ENCODE measurements at places on chromosomes 1 and 21. TPM values are rescaled to one million over a fixed set of nuclear protein-coding genes. Genes with fewer than 3 reads are reported as not detected.

DNA sequence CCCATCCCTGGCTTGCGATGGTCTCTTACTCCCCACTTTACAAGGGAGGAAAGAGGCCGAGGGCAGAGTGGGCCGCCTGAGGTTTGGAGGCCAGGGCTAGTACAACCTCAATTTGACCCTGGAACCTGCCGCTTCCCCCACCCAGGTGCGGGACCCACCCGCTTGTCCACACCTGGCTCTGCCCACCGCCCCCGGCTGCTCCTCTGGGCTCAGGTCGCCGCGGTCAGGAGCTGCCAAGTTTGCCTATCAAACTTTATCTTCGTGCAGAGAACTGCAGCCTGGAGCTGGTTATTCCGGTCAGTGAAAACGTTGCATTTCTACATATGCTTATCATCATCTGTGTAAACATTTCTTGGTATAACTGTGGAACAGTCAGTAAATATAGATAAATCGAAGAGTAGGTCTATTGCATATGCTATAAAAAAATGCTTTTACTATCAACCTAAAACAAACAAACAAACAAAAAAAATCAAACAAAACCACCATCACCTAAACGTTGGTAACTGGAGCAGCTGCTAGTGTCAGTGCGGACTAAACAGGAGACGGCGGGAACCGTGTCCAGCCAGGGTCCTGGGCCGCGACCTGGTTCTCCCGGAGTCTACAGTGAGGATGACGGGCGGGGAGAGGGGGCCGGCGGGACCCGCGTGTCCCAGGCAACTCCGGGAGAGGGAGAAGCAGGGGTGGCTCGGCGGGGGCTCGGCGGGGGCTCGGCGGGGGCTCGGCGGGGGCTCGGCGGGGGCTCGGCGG is 906 bp upstream of the ADARB1 start:
- H3K27ac ChIP-seq: peak overlapping the region; percentile 87
- peaks cover 28% of the 10 kb centered on the region for H3K4me1 ChIP-seq
- no peaks in the 10 kb centered on the region for H3K36me3 ChIP-seq
- peak overlapping the region; percentile 37 for H3K4me3 ChIP-seq
- no peak for DNase-seq
- H3K27me3 ChIP-seq: no peaks in the 10 kb centered on the region

DNA sequence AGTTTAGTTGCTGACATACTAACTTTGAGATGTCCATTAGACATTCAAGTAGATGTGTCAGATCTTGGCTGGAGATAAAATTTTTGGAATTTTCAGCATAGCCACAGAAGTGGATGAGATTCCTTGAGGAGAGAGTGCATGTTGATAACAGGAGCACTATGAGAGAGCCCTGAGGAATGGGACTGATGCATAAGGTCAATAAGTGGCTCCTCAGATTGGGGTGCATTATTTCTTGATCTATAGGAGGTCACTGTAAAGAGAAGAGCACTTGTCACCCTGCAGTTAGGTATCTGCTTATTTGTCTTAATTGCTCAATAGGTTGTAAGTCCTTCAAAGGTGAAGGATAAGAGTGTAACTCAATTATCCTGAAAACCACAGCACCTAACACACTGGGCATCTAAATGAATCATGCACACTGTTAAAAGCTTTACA is 52.0 kb upstream of the TACSTD2 start:
- H3K27me3 ChIP-seq: no peaks in the 10 kb centered on the region
- DNase-seq: no peak
- H3K4me3 ChIP-seq: no peak overlapping the region
- no peaks in the 10 kb centered on the region for H3K4me1 ChIP-seq
- H3K36me3 ChIP-seq: no peaks in the 10 kb centered on the region

- no peaks in the 10 kb centered on the region for H3K27me3 ChIP-seq
- peak overlapping the region; percentile 83 for H3K27ac ChIP-seq
- no peak for DNase-seq
- H3K4me1 ChIP-seq: peaks cover 27% of the 10 kb centered on the region
Measured at GRCh38 chr1:224358237-224358636, 1.6 kb downstream of the CNIH4 start.

GRCh38 chr1:203563291-203563690 is 63.3 kb upstream of the ATP2B4 start:
- no peak overlapping the region for H3K27ac ChIP-seq
- no peaks in the 10 kb centered on the region for H3K36me3 ChIP-seq
- H3K27me3 ChIP-seq: no peaks in the 10 kb centered on the region
- H3K4me3 ChIP-seq: no peak overlapping the region
- no peaks in the 10 kb centered on the region for H3K4me1 ChIP-seq

DNA sequence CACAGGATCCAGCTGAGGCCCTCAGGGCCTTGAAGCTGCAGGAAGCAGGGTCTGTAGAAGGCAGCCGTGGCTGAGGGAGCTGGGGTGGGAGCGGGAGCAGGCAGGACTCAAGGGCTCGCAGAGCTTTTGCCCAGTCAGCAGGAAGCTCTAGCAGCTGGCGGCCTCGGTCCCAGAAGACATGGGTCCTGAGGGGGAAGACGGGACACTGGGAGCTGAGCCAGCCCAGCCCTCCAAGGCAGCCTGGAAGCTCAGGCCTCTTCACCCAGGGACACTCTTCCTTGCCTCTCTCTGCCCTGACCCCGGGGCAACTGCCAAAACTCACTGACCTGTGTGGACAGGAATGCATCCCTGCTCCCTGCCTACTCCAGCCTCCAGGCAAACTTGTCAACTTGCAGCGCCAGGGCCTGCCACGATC is 8.9 kb downstream of the ADGRB2 start:
- no peak for DNase-seq
- H3K27ac ChIP-seq: no peak overlapping the region
- H3K27me3 ChIP-seq: no peaks in the 10 kb centered on the region

DNA sequence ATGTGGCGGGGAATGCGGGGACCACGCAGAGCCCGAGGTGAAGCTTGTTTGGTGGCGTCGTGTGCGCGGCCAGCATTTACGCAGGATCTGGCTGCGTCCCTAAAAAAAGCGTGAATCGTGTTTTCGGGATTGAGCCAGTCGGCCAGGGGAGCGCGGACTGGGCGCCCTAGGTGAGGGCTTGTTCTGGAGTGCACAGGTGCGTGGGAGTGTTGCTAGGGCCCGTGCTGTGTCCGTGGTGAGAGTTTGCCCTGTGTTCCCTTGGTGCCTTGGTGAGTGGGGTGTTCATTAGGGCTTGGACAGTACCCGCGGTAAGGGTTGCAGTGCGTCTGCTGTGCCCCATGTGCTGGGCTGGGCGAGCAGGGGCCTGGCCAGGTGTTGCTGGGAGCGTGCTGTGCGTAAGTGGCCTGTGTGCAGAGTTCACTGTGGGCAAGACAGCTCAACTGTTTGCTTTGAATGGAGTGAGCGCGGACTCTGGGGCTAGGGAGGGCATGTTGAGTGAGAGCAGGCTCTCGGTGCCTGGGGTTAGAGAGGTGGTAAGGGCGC is 673 bp downstream of the CD46 start:
- no peaks in the 10 kb centered on the region for H3K27me3 ChIP-seq
- peak overlapping the region; percentile 90 for H3K27ac ChIP-seq
- peak overlapping the region; percentile 92 for H3K4me3 ChIP-seq
- H3K4me1 ChIP-seq: peaks cover 50% of the 10 kb centered on the region
- peaks cover 11% of the 10 kb centered on the region for H3K36me3 ChIP-seq

GRCh38 chr1:119981496-119981895 is 85.2 kb upstream of the ADAM30 start:
- no peaks in the 10 kb centered on the region for H3K27me3 ChIP-seq
- no peaks in the 10 kb centered on the region for H3K4me1 ChIP-seq
- no peaks in the 10 kb centered on the region for H3K36me3 ChIP-seq
- no peak for DNase-seq

DNA sequence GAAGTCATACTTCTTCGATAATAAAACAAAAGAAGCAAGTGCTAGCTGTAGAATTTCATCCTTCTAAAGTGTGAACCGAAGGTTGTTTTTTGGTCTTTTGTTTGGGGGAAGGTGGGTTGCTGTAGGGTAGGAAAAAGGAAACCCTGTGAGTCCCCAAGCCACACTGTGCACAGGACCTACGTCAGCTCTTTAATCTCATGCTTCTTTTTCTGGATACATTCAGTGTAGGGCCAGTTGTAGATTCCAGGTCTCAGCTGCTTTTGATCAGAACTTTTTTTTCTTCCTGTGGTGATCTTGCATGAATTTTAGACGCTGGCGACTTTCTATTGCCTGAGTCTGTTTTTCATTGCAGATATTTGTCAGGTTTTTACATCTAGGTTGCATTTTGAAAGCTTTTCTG is 40.2 kb downstream of the BCL9 start:
- H3K27ac ChIP-seq: no peak overlapping the region
- H3K27me3 ChIP-seq: no peaks in the 10 kb centered on the region
- no peak for DNase-seq
- no peak overlapping the region for H3K4me3 ChIP-seq
- no peaks in the 10 kb centered on the region for H3K36me3 ChIP-seq

DNA sequence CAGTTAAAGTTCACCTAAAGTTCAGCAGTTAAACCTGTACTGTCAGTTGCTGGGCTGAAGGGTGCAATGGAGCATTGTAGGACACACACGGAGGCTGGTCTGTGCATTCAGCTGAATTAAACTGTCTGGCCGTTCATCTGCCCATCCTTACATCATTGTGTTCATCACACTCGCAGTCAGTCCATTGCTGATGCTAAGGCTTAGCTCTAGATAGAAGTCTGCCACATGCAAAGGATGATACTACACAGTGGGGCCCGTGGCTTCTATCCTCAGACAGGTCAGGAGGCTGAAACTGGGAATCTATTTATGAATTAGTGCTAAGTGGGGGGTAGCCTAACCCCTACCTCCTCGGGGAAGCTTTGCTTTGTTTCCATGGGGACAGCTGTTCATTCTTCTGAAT is 60.4 kb downstream of the CNIH3 start:
- H3K4me1 ChIP-seq: no peaks in the 10 kb centered on the region
- H3K36me3 ChIP-seq: no peaks in the 10 kb centered on the region
- no peaks in the 10 kb centered on the region for H3K27me3 ChIP-seq
- DNase-seq: no peak
- no peak overlapping the region for H3K4me3 ChIP-seq

DNA sequence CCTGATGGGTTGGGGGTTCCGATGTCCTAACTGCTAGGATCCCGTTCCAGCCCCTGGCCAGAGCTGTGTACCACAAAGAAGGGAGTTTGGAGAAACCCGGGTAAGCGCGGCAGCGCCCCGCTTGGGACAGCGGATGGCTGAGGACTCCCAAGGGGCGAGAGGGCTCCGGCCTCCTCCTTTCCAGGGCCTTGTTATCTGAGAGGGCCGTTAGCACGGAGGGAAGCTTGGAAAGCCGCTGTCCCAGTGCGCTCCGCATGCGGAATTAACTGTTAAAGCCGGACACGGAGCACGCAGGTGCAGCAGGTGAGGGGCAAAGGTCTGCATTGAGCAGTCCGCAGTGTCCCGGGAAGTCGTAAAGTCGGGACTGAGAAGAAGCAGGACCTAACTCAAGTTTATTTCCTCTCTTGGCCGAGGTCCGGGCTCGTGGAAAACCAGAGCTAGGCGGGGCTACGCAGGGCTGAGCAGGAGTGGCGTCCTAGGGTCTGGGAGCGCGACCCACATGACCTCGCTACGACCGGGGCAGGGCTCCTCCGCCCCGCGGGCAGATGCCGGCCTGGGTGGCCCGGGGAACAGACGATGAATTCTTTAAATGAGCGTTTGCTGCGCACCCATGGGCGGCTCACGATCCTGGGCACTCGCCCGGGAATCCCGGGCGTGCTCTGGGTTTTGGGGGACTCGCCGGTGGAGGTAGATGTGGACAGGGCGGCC is 4.5 kb downstream of the LHX4 start:
- H3K27me3 ChIP-seq: peaks cover 26% of the 10 kb centered on the region
- no peaks in the 10 kb centered on the region for H3K36me3 ChIP-seq
- H3K4me3 ChIP-seq: no peak overlapping the region
- H3K27ac ChIP-seq: no peak overlapping the region
- no peak for DNase-seq

DNA sequence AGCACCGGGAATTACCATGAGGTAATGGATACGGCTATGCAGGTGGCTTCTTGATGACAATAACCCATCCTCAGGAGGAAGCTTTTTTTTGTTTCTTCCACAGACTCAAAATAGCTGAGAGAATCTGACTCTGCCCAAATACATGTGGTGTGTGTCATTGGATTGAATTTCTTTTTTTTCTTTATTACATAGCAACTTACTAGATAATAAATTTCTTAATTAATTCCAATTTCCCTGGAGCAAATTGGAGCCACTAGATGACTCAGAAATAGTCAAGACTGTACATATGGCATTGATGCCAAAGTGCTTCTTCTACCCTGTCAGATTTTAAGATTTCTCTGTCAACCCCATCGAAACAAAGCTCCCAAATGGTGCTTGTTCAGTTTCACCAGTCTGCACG is 42.7 kb downstream of the L1TD1 start:
- no peaks in the 10 kb centered on the region for H3K36me3 ChIP-seq
- no peak overlapping the region for H3K27ac ChIP-seq
- H3K4me3 ChIP-seq: no peak overlapping the region

DNA sequence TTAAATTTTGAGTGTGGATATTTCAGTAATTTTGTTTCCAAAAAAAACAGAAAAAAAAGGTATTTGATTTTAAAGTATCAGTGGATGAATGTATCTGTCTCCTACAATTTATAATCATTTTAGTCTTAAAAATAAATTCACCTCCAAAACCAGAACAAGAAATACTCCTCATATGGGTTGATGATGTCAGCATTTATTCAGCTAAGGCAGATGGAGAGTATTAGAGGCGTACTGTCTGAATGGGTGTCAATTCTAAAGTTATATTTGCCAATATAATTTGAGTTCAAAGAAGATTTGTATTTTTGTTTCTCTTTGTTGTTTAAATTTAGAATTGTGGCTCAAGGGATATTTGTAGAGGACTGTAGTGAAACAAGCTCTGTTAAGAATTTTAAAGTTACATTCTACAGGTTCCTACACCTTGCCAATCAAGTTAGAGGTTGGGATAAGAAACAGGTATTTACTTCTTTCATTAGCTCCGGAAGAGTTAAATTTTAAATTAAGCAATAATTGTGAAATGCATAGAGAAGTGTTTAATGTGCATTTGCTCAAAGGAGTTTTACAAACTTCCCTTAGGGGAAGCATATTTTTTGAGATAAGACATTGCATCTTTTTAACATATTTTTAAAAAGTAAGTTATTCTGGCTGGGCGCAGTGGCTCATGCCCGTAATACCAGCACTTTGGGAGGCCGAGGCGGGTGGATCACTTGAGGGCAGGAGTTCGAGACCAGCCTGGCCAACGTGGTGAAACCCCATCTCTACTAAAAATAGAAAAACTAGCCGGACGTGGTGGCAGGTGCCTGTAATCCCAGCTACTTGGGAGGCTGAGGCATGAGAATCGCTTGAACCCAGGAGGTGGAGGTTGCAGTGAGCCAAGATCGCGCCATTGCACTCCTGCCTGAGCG is 1.2 kb downstream of the PLA2G4A start:
- no peak overlapping the region for H3K27ac ChIP-seq
- H3K4me1 ChIP-seq: no peaks in the 10 kb centered on the region
- peaks cover 8% of the 10 kb centered on the region for H3K27me3 ChIP-seq
- no peak overlapping the region for H3K4me3 ChIP-seq

- H3K36me3 ChIP-seq: no peaks in the 10 kb centered on the region
- peak overlapping the region; percentile 6 for H3K4me3 ChIP-seq
- H3K27ac ChIP-seq: no peak overlapping the region
- DNase-seq: no peak
Measured at GRCh38 chr1:4711416-4712275, 57.2 kb downstream of the AJAP1 start.

- H3K4me3 ChIP-seq: no peak overlapping the region
- H3K27ac ChIP-seq: no peak overlapping the region
- DNase-seq: no peak
Measured at GRCh38 chr1:116261227-116261626, 111.8 kb upstream of the ATP1A1 start.

GRCh38 chr21:36499578-36500471 is 19.9 kb upstream of the CLDN14 start:
- H3K27ac ChIP-seq: no peak overlapping the region
- no peak for DNase-seq
- H3K27me3 ChIP-seq: no peaks in the 10 kb centered on the region
- H3K36me3 ChIP-seq: no peaks in the 10 kb centered on the region
- no peak overlapping the region for H3K4me3 ChIP-seq

Gene LAX1
- 18.6 TPM for total RNA-seq

Gene DVL1
- 54.9 TPM for total RNA-seq

Gene F13B
- not detected for total RNA-seq

Gene TCHH
- not detected for total RNA-seq

Gene PEF1
- total RNA-seq: 39.5 TPM

Gene PGLYRP3
- total RNA-seq: not detected

Measured in naive thymus-derived CD4-positive, alpha-beta T cell (primary cell).